ENCODE measurements at places on chromosomes 16 and 17.
A peak's percentile ranks its signal among the peaks of the same experiment; 100 is the strongest.

- no peak for DNase-seq
Observed at GRCh38 chr16:24876231-24876630, 30.5 kb downstream of the SLC5A11 start.

DNA sequence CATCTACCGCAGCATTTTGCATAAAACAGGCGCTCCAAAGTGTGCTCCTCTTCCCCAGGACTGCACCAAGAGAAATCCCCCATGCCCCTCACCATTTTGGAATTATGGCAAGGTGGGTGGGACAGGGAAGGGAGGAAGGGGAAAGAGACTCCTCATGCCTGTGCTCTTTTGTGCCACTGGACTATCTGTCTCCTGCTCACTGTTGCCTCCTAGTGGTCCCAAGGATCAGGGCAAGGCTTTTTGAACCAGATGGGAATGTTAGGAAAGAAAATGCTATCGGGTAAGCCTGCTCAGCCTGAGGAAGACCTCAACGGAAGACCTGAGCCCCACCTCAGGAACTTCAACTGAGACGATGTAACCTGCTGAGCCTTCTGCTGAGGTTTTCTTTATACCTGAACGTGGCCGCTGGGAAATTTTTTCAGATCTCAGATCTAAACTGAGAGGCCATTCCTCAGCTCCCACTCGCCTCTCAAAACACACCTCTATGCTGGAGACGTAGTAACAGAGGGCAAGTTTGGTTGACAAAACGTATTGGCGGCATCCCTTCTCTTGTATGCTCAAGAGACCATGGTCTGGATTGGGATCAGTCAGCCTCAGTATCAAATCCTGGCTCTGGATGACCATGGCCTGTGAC is 58.3 kb downstream of the SPACA3 start:
- DNase-seq = peak; percentile 74

DNA sequence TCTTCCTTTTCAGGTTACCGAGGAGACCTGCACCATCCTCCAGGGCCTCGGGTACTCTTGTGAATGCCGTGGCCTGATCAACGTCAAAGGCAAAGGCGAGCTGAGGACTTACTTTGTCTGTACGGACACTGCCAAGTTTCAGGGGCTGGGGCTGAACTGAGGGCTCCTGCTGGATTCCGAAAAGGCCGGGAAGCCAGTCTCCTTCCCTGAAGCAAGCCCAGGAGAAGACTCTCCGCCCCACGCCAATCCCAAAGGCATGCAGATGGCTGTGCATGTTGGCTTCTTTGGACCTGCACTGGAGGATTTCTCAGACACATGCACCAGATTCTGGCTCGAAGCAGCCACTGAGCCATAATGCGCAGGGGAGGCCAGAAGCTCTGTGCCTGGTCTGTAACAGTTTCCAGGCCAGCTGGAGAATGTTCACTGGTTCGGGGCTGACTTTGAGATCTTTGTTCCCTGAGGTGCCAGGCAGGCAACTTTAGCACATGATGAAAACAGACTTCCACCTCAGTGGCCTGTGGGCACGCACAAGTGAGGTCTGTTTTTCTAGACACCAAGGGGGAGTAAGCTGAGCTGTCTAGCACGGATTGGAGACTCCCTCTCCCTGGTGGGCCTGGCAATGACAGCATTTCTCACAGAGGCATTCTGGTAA is 49.1 kb downstream of the ADCY7 start:
- no peak for DNase-seq

DNA sequence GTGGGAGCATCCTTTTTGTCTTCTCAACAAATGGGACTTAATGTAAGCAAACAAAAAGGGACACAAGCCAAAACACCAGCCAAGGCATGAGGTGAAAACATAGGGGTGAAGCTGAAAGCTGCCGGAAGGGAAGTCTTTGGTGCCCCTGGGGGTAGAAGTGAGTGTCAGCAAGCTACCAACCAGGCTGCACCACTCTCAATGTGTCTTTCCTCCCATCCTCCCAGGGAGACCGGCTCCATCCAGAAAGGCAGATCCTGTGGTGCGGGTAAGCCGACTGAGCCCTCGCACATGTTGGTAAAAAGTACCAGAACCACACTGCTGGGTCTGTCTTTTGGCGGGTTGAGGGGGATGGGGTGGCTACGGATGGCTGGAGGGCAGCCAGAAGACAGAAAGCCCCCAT is 52.0 kb upstream of the SREBF1 start:
- DNase-seq = no peak
